ENCODE measurements at places on chromosomes 3 and 15.

DNA sequence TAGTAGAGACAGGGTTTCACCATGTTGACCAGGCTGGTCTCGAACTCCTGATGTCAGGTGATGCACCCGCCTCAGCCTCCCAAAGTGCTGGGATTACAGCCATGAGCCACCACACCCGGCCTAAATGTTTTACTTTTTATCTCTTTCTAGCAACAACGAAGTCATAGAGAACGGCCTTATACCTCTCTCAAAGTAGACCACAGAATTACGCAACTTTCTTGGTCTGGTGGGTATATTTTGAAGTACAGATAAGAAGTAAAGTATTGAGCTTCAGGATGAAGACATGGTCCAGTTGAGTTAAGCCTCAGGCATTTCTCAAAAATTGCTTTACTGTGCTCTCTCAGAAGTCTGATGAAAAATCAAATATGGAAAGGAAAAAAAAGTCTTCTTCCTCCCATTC is 30.6 kb downstream of the FAM240A start:
- no peak for DNase-seq

DNA sequence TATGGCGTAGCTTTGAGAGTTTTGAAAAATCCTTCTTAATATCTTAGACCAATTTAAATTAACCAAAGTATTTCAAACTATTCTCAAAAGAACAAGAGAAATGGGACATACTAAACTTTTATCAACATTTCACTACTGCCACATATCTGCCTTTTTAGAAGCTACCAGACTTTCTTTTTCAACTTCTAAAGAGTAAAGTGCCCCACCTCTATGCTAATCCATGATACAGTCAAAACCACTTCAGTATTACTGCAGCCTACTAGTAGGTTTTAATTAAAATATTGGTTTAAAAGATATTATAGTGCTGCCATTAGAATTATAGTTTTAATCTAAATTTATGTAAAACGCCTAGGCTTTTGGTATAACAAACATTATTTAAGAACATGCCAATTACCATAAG is 15.1 kb downstream of the HERC1 start:
- DNase-seq = no peak

DNA sequence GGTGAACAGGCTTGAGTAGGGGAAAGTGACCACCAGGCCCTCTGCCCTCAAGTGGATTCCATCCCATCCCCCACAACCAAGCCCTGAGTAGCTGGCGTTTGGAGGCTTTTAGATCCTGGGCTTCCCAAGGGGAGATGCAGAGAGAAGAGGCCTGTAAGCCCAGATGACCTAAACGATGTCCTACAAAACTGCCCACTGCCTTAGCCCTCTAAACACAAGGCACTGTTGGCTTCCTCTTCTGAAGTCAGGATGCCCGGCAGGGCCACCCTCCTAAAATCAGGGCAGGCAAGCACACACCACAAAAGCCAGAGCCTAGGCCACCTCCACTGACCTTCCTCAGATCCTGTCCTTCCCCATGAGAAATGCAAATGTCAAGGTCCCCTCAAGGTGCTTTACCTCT is 68.6 kb downstream of the ADCY5 start:
- no peak for DNase-seq

- DNase-seq = no peak
Observed at GRCh38 chr3:182104881-182105280, 393.2 kb downstream of the SOX2 start.

DNA sequence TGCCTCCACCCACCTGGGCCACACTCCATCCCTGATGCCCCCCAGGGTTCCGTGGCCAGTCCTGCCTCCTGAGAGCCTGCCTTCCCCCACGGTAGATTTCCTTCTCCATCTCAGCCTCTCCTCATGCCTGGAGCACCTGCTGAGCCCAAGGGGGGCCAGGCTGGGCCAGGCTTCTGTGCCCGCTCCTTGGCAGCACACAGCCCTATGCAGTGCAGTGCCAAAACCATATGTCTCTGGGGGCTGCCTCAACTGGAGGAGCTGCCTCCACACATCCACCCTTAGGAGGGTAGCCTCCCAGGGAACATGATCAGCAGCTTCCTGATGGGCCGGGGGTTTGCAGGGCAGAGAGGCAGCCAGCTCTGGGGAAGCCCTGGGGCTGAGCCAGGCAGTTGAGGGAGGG is 24.6 kb upstream of the GATA2 start:
- no peak for DNase-seq

DNA sequence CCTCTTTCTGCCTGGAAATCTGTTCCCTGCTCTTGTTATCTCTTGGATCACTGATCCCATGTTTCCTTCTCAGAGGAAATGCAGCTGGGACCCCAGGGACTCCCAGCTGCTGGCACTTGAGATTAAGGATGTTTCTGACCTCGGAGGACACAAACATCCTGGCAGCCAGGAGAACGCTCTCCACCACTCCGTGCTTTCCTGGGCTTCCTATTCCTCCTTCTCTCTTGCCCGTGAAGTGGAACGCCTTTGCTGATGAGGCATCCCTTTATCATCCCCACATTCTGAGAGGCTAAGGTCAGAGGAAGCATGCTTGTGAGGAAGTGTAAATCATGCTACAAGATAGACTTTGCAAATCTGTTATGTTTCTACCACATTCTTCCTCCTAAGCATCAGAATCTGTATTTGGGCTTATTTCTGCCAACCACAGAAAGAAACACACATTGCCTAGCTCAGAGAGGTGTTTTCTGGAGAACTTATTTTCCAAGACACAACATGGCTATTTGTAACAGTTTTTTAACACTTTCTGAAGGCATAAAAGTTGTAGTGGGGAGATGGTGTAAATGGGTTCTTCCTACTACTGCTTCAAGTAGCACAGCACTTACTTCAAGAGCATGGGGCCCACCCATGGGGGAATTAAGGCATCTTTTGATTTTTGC is 25.6 kb upstream of the LDHAL6B start:
- DNase-seq = no peak

DNA sequence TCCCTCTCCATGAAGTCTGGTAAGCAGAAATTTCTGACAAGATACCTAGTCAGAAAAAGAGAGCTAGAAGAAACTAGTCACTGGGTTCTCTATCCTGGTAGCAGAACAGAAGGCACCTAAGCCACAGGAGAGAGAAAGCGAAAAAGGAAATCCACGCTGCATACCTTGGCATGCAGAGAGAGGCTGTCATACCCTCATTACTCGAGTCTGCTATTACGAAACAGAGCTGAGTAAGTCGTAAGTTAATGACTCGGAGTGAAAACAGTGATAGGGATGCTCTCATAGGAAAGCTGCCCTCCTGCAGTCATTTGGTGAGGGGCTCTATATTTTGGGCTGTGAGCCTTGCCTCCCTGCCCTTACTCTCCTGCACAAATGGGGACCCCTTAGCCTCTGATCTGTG is 16.2 kb downstream of the CLRN1 start:
- no peak for DNase-seq

- DNase-seq = no peak
Observed at GRCh38 chr3:9951598-9951961, 628 bp downstream of the PRRT3 start.

DNA sequence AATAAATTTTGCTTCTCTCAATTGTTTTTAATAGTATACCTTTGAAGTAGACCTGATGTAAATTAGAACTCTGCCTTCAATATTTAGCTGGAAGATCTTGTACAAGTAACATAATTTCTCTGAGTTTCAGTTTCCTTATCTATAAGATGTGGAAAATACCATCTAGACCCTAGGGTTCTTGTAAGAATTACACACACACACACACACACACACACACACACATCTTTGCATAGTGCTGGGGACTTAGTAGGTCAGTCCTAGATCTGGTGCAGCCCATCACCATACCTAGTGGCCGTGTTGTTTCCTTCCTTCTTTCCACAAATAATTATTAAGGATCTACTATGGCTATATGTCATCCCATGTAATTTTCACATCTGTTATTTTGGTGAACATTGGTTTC is 11.0 kb downstream of the TRAT1 start:
- DNase-seq = no peak

DNA sequence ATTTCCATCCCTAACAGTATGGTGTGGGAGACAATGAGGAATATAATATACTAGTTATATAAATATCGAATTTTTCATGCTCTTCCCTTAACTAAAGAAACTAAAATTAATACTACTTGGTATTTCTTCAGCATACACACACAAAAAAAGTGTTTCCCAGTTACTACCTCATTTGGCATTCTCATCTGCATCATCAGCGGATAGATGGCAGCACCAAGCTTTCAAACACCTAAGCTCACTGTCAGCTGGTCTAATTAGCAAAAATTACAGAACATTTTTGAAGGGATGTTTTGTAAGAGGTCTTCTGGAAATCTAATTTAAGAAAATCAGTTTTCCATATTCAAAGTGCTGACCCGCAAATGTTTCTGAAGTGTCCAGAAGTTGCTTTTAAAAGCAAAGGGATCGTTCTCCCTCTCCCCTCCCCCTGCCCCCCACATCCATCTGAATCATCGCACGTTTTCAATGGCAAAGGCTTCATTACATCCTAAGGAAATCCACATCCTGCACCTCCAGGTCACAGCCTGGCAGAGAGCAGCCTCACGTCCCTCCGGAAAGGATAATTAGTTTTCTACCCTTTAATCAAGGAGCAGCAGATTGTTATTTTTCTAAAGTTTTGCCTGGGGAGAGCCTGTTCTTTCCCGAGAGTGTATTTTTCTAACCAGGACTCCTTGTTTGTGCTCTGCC is 86.1 kb upstream of the SPATA12 start:
- no peak for DNase-seq

GRCh38 chr3:15453991-15454625 is 26.7 kb downstream of the EAF1 start:
- DNase-seq = no peak

- DNase-seq = no peak
Observed at GRCh38 chr3:143707848-143708247, 140.4 kb downstream of the SLC9A9 start.

DNA sequence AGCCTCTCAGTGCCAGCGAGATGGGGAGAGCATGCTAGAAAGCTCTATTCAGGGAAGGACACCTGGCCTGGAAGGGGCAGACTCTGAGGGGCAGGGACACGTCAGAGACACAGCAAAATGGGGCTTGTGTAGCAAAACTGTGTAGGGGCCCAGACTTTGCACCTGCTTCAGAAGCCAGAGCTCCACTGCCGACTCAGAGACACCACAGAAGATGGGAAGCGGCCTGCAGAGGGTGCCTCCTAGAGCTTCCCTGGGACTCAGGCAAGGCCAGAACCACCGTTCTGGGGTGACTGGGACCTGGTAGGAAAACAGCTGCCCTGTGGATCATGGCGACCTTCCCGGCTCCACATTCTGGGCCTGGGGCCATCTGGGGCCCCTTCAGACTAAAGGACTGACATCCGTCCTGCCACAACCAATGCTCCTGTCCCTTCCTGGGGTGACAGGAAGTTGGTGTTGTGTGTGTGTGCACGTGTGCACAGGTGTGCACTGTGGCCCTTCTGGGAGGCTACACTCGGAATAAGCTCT is 17.4 kb upstream of the TKT start:
- no peak for DNase-seq

- no peak for DNase-seq
Observed at GRCh38 chr15:28783466-28783865, 65.0 kb downstream of the GOLGA6L7 start.

DNA sequence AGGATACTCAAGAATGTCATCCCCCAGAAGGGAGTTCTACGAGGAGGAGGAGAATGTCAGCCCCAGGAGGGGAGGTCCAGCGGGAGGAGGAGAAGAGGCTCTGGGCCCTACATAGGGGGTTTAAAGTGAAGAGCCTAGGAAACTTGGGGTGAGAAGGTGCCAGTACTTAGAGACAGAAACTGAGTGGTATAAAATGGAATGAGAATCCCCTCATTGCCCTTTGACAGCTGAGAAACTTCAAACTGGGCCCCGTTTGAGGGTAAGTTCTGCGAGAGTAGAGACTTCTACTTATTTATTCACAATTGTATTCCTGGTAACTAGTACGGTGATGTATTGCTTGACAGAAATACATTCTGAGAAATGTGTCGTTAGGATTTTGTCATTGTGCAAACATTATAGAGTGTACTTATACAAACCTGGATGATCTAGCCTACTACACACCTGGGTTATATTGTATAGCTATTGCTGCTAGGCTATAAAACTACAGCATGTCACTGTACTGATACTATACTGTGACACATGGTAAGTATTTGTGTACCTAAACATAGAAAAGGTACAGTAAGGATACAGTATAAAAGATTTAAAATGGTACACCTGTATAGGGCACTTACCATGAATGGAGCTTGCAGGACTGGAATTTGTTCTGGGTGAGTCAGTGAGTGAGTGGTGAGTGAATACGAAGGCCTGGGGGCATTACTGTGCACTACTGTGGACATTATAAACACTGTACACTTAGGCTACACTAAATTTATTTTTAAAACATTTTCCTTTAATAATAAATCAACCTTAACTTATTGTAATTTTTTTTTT is 62.0 kb downstream of the TSC22D2 start:
- no peak for DNase-seq
